ENCODE measurements at places on chromosomes 2 and 18. TPM values are rescaled to one million over a fixed set of nuclear protein-coding genes. Genes with fewer than 3 reads are reported as not detected.
A peak's percentile ranks its signal among the peaks of the same experiment; 100 is the strongest.

GRCh38 chr2:20080428-20080827 is 29.0 kb upstream of the LAPTM4A start:
- no peak for DNase-seq

DNA sequence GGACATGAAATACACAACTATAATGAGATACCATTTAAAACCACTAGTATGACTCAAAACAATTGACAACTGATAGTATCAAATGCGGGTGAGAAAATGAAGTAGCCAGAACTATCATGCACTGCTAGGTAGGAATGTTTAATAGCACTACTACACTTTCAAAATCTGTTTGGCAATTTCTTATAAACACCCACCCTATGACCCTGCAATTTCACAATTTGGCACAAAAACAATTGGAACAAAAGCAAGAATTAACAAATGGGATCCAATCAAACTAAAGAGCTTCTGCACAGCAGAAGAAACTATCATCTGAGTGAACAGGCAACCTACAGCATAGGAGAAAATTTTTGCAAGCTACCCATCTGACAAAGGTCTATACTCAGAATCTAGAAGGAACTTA is 431.2 kb upstream of the GYPC start:
- DNase-seq = no peak

GRCh38 chr18:79614211-79614955 is 65.2 kb upstream of the CTDP1 start:
- no peak for DNase-seq

DNA sequence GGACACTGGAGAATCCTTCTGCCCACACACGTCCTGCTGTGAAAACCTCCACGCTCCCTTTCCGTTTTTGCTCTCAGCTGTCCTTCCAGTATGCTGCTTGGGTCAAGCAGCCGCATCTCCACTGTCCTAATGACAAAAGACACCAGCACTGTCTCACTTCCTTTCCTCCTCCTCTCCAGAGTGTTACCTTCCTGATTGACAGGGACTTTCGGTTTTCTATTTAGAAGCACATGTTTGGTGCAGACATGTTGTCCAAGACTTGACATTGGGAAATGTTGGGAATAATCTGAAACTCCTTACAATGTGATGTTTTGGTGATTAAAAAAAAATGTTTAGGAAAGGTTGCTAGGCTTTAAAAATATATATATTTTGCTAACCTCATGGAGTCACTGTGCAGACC is 226.6 kb downstream of the FAM210A start:
- DNase-seq = no peak

GRCh38 chr2:54377901-54378493 is 78.1 kb upstream of the SPTBN1 start:
- no peak for DNase-seq

DNA sequence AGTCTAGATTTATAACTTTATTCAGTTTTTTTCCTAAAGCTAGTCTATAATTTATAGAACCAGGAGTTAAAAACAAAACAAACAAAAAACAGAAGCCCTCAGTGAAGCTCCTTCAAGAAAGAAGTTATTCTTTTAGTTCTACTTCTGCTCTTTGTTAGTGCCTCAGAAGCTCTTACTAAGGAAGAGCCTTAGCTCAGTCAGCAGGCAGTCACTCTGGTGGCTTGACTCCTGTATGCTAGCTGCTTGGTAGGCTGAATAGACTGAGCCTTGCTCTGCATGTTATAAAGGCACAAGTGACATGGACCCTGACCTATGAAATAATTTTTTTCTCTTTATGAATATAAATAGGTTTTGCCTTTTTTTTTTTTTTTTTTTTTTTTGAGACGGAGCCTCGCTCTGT is 24.8 kb downstream of the NCOA1 start:
- DNase-seq = no peak

GRCh38 chr2:154452906-154453493 is 245.5 kb upstream of the KCNJ3 start:
- no peak for DNase-seq

- no peak for DNase-seq
These were observed 53.1 kb upstream of the NOSTRIN start for GRCh38 chr2:168749297-168749696.

DNA sequence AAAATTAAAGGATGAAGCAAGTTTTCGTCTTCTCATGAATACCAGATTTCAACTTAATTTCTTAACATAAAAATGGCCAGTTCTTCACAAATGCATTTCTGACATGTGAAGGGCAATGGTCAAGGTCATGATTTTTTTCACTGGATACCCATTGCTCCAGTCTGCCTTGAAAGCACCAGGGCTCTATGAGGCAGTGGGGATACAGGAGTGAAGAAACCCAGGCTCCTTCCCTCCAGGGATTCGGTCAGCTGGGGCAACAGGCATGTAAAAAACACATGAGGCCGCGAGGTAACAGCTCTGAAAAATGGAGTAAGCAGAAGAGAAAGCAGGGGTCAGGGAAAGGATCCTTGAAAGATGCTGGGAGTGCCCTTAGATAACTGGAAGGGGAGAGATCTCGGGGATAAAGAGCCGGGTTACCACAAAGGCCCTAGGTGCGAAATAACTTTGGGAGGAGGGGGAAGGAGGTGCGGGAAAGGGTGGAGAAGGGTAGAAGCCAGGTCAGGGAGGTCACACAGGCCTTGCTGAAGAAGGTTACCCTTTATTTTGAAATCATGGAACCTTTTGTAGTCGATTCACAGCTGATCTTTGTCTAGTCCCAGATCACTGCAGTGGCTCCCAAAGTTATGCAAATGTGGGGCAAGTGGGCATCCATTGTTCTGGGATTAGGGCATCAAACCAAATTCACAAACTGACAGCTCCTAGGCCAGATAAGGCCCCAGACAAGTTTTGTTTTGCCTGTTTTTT is 5.2 kb upstream of the SPRED2 start:
- no peak for DNase-seq

DNA sequence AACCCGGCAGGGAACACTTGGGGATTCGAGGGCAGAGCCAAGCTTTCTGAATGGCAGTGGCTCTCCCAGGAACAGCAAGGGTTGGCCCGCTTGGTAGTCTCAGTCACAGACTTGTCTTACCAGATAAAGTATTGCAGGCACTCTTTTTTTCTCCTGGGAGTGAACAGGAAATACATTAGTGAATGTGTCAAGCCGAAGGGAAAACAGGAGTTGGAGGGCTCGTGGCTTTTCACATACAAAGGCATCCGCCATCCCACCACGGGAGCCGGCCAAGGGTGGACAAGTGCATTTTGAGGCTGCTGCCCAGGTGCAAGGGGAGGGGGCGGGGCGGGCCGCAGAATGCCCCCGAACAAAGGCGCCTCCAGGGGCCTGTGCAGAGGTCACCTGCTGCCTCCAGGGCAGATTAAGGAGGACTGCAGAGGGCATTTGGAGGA is 163.3 kb upstream of the SIX3 start:
- no peak for DNase-seq

- DNase-seq = no peak
These were observed 75.2 kb upstream of the RNU4ATAC start for GRCh38 chr2:121455446-121455845.

GRCh38 chr2:237553948-237554347 is 12.4 kb upstream of the PRLH start:
- DNase-seq = no peak

DNA sequence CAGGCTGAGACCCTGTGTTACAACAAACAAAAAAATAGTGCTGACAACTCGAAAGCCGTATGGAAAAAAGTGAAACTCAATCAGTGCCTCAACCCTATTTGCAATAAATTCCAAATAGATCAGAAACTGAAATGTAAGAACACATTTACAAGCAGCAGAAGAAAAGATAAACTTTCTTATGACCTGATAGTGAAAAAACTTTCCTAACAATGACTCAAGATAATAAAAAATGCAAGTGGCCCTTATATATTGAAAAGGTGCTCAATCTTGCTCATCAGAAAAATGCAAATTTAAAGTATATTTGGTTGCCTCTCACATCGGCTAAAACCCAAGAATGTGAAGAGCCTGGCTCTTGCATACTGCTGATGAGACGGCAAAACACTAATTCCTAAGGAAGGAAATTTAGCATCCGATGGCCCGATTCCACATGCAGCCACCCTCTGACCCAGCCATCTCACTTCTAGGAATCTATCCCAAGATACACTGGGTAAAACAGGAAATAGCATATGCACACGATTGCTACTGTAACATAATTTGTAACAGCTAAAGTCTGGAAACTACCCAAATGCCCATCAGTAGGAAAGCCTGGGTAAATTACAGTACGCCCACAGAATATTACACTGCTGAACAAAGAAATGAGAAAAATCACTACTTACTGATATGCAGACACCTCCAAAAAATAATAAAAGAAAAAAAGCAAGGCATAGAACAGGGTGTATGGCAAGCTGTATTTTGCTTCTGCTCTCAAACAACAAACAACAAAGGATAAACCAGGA is 56.8 kb downstream of the HDLBP start:
- no peak for DNase-seq

- no peak for DNase-seq
These were observed 37.8 kb downstream of the GCG start for GRCh38 chr2:162114271-162114670.

DNA sequence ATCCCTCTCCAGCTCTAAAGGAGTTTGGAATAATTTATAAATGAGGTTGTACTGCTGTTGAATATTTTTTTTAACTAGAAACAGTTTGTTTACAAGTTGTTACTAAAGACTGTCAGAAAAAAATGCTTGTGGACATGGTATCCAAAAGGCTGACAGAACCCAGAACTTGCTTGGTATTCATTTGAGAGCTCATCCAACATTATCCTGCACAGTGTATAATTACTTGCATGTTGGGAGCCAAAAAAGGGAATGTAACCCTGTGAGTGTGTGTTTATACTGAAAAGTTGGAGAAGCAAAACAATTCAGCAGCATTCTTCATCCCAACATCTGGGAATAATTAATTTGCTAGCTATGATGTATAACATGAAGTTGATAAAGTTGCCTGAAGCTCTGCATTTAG is 42.1 kb upstream of the EHBP1 start:
- peak; percentile 22 for DNase-seq

DNA sequence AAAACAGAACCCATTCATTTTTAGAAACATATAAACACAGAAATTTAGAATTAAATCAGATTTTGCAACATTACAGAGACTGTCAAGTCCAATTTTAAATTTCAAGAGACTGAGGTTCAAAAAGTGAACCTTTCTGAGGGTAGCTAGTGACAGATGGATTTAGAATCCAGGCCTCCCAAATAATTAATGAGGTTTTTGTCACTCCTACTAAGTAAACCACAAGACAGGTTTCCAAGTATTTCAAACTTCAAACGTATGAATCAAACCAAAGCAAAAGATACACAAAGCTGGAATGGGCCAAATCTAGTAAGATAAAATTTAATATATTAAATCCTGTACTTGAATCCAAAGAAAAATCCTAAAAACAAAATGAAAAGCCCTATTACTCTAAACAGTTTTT is 25.3 kb downstream of the PPP4R3B start:
- DNase-seq = no peak

SDC1 gene
- polyA plus RNA-seq = 105 TPM

CD8A gene
- 0.08 TPM for polyA plus RNA-seq

CROCC2 gene
- polyA plus RNA-seq = not detected

BMP10 gene
- polyA plus RNA-seq = not detected

CPLX4 gene
- polyA plus RNA-seq = not detected

UGT1A8 gene
- not detected for polyA plus RNA-seq

AQP12B gene
- not detected for polyA plus RNA-seq

CDH20 gene
- 1.1 TPM for polyA plus RNA-seq

THAP4 gene
- 46.0 TPM for polyA plus RNA-seq

All from SK-N-SH (cell line).